Stimulated activated CD4-positive, alpha-beta T cell treated with anti-CD3 and anti-CD28 coated beads, Interleukin-2, amount 100 ng/mL, for 24 hours (primary cell): ENCODE measurements at places on chromosomes 12 and 14.

DNA sequence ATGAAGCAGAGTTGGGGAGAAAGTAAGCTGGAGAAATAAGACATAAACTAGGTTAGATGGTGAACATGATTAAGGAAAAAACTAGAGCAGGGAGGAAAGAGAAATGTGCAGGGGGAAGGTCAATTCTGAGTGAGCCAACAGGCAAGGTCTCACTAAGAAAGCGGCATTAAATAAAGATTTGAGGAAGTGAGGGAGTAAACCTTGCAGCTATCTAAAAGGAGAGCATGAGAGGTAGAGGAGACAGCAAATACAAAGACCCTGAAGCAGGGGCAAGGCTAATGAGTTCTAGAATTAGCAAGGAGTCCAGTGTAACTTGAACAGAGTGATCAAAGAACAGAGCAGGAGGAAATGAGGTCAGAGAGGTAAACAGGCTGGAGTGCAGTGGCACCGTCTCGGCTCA is 4.4 kb upstream of the SOCS2 start:
- DNase-seq: no peak

DNA sequence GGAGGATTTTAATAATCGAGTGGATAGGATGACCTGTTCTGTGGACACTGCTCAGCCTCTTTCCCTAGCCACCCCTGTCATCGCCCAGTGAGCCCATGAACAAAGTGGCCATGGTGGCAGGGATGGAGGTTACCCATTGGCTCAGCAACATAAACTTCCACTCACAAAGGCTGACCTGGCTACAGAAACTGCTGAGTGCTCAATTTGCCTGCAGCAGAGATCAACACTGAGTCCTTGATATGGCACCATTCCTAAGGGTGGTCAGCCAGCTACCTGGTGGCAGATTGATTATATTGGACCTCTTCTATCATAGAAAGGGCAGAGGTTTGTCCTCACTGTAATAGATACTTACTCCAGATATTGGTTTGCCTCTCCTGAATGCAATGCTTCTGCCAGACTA is 465.4 kb upstream of the FBXO33 start:
- DNase-seq: no peak

- no peak for DNase-seq
Measured at GRCh38 chr12:5830111-5830510, 114.9 kb downstream of the ANO2 start.

DNA sequence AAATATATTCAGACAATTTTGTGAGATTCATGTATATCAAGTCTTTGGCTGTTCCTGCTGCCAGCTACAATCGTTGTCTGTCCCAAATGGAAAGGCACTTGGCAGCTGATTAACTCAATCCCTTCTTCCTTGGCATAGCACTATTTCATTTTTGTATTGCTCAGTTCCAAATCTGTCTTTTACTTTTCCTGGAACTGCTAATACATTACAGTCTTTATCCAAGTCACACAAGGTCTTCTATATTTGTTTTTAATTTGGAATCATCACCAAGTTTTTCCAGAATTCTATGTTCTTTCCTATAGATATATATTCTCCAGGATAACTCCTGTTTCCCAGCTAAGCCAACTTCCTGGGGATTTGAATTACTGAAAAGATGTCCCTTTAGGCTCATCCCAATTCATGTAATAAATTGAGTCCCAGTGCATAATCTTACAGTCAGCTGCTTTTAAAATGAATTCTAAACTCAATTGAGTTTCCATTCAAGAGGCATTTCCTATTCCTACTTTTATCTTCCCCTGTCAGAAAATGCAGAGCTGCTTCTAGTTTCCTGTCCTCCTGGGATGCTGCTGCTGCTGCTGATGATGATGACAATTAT is 45.9 kb downstream of the DYRK2 start:
- no peak for DNase-seq

DNA sequence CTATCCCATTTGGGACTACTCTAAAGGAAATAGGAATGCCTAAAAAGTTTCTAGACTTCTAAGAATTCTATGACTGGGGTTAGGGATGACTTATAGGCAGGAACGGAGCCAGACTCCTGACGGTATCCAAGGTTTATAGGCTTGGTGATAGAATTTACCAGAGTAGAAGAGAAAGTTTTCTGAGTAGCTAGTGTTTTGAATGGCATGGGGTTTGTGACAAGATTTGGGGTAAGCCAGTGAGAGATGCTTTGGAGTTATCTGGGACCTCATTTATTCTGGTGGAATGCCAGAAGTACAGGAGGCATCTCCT is 444.6 kb downstream of the RAD51B start:
- DNase-seq: no peak

- no peak for DNase-seq
Measured at GRCh38 chr12:50121641-50122040, 9.6 kb downstream of the COX14 start.

- DNase-seq: no peak
Measured at GRCh38 chr14:59377991-59378601, 87.1 kb downstream of the GPR135 start.

- DNase-seq: no peak
Measured at GRCh38 chr12:46300910-46301309, 32.1 kb upstream of the SLC38A1 start.

DNA sequence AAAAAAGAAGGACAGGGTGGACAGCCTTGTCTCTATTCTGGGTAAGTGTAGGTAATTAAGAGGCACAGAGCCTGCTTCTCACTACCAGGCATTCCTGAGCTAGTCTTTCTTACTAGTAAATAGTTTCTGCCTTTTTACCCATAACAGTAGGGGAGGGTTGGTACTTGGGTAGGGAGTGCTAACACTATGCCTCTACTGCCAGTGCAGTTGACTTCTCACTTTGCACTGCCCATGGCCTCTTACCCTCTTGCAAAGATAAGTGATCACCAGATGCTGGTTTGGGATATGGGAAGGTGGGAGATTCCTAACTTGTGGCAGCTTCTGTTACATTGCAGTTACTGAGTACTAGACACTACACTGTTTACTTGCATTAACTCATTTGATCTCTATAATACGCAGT is 11.6 kb downstream of the AHSA1 start:
- DNase-seq: no peak
